MG63 (cell line): ENCODE measurements at places on chromosomes 12 and 14.

GRCh38 chr12:86634456-86635410, 378.5 kb upstream of the MGAT4C start:
- no peak for DNase-seq

DNA sequence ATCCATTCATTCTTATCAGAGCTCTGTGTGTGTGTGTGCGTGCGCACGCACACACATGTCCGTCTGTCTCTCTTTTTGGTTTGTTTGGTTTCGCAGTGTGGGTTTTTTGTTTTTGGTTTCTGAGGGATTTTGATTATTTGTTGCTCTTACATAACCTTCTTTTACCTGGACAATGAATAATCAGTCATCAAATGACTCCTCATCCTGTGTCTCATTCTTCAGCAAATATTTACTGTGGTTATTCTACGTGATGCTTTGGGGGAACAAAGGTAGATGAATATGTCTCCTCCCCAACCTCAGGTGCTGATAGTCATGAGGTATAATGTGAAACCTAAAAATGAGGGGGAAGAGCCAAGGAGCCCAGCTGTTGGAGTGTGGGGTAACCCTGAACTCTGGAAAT, 92.4 kb downstream of the SAMD4A start:
- no peak for DNase-seq

GRCh38 chr12:62533755-62534107, 67.1 kb downstream of the MON2 start:
- DNase-seq: no peak

DNA sequence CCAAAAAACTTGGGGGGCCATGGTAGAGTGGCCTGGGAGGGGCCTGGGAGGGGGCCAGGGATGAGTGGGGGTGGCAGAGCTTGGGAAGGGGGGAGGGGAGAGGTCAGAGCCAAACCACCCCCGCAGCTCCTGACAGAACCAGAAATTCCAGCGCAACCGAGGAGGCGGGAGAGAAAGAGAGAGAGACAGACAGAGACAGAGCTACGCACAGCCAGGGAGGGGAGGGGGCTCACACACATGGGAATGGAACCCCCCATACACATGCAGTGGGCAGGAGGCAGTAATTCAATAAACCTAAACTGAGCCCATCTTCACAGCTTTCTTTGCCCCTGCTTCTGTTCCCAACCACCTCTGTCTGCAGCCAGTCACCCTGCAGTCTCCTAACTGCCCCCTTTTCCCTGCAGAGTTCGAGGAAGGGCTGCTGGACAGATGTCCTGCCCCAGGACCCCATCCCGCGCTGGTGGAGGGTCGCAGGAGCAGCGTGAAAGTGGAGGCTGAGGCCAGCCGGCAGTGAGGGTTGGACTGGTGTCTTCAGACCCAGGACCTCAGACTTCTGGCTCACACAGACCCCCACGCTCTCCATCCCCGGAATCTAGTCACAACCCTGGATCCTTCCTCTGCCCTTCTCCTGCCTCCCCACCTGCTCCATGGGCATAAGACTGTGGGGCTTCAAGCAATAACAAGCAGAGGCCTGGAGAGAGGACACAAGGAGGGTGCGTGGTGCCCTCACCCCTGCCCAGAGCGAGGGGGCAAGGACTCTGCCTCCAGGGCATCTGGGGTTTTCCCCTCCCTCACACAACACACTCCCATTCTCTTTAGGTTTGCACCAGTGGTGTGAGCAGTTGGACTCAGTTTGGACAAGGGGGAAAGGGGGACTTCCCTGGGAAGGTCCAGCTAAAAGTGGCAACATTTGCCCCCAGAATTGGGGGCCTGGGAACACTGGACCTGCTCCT, 5.6 kb downstream of the NAB2 start:
- DNase-seq: no peak

DNA sequence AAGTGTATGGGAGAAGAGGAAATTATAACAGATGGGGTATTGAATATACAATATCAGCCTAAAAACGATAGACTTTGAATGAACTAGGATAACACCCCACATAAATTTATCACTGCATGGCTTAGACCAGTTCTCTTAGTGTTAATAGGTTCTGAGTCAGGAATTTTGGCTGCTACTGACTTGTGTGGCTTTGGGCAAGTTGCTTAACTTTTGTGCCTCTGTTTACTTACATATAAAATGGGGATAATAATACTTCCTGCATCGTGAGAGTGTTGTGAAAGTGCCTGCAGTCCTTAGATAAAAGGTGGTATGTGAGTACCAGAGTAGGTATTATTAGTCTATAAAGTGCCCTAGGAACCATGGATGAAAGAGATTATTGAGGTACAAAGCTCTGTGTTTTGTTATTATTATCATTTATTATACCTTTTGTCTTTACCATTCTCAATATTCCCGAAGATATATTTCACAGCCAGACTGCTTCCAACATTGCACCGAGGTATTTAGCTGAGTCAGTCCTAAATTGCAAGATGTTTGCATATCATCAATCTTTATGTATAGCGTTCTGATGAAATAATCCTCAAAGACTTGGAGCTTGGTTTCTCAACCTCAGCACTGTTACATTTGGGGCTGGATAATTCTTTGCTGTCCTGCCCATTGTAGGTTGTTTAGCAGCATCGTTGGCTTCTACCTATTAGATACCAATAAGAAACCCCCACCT, 2.3 kb upstream of the PAWR start:
- no peak for DNase-seq

DNA sequence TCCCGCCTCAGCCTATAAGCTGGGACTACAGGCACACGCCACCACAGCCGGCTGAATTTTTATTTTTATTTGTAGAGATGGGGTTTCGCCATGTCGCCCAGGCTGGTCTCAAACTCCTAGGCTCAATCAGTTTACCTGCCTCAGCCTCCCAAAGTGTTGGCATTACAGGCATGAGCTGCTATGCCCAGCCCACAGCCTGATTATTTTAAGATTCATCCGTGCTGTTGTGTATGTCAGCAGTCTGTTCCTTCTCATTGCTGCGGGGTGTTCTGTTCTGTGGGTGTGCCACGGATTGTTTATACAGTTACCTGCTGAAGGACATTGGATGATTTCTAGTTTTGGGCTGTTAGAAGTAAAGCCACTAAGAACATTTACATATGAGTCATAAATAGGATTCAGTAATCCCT, 9.6 kb upstream of the EP400 start:
- no peak for DNase-seq
